ENCODE measurements at places on chromosomes 2 and 18.

GRCh38 chr2:42794271-42795046 lies 2.1 kb upstream of the HAAO start:
- DNase-seq: no peak
- H3K36me3 ChIP-seq: peaks cover 19% of the 10 kb centered on the region
- H3K27ac ChIP-seq: peak overlapping the region; percentile 93
- peak overlapping the region; percentile 87 for H3K4me3 ChIP-seq

- peak overlapping the region; percentile 96 for H3K27ac ChIP-seq
- peak overlapping the region; percentile 89 for H3K4me3 ChIP-seq
- peaks cover 57% of the 10 kb centered on the region for H3K36me3 ChIP-seq
- no peak for DNase-seq
Measured at GRCh38 chr18:22176420-22177326, 7.3 kb downstream of the GATA6 start.

GRCh38 chr2:228474466-228474865 lies 293.0 kb upstream of the SPHKAP start:
- no peak overlapping the region for H3K4me3 ChIP-seq
- no peaks in the 10 kb centered on the region for H3K36me3 ChIP-seq
- no peaks in the 10 kb centered on the region for H3K4me1 ChIP-seq
- H3K27ac ChIP-seq: no peak overlapping the region

DNA sequence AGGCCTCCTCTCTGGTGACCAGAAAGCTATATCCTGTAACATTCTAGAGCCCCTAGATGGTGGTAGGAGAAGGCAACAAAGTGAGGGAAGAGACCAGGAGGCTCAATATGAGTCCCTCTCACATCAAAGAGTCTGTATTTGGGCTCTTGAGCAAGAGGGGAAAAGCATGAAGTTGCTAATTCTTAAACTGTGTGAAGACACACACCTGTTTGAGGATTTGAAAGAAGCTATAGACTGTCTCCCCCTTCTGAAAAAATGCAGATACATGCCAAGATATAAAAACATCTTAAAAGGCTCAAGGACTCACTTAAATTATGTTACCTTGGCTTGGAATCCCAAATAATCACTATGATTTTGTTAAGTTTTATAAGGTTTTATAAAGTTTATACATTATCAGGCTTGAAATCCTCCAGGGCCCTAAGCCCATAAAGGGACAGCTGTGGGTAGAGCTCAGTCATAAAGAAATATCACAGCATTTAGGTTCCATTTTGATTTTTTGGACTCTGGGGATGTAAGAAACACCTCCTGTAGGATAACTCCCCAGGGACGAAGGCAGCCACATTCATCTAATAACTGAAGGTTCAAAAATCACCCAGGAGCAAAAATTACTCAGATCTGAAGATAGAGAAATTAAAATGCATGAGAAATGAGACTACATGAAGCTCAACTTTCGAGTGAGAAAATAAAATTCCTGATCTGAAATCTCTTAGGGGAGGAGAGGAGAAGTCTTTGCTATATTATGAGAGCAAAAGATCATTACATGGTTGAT lies 136.1 kb upstream of the LGALSL start:
- H3K36me3 ChIP-seq: no peaks in the 10 kb centered on the region
- H3K27me3 ChIP-seq: no peaks in the 10 kb centered on the region
- DNase-seq: no peak
- H3K27ac ChIP-seq: no peak overlapping the region
- H3K4me3 ChIP-seq: no peak overlapping the region

- peaks cover 48% of the 10 kb centered on the region for H3K4me1 ChIP-seq
- H3K36me3 ChIP-seq: peaks cover 5% of the 10 kb centered on the region
- peaks cover 8% of the 10 kb centered on the region for H3K27me3 ChIP-seq
- DNase-seq: no peak
- peak overlapping the region; percentile 15 for H3K27ac ChIP-seq
Measured at GRCh38 chr2:99670768-99671734, 181.2 kb upstream of the REV1 start.

- no peaks in the 10 kb centered on the region for H3K27me3 ChIP-seq
- H3K27ac ChIP-seq: no peak overlapping the region
- peaks cover 12% of the 10 kb centered on the region for H3K36me3 ChIP-seq
- DNase-seq: no peak
Measured at GRCh38 chr18:62954366-62954765, 239.0 kb downstream of the PHLPP1 start.

GRCh38 chr2:32847734-32848133 lies 99.0 kb upstream of the LTBP1 start:
- peaks cover 16% of the 10 kb centered on the region for H3K36me3 ChIP-seq
- H3K27me3 ChIP-seq: no peaks in the 10 kb centered on the region

DNA sequence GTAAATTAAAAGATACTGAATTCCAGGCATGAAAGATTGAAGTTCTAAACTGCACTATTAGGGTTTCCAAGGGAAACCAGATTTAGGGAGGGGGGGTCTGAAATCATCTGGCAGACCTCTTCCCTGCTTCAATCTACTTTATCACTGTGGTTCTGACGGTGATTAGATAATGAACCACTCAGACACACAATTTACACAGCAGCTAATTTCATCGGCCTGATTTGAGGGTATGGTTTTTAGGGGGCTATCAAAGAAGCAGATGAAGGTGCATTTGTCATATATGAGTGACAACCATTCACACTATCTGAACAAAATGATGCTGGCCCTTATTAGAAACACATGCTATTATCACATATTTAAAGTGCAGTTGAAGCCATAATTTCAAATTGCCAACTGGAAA lies 106.0 kb downstream of the OLA1 start:
- peaks cover 2% of the 10 kb centered on the region for H3K4me1 ChIP-seq
- no peak overlapping the region for H3K4me3 ChIP-seq
- no peaks in the 10 kb centered on the region for H3K27me3 ChIP-seq
- H3K27ac ChIP-seq: no peak overlapping the region

GRCh38 chr2:2536416-2537056 lies 205.5 kb upstream of the MYT1L start:
- no peaks in the 10 kb centered on the region for H3K4me1 ChIP-seq
- no peak overlapping the region for H3K27ac ChIP-seq
- DNase-seq: no peak
- peaks cover 41% of the 10 kb centered on the region for H3K27me3 ChIP-seq
- no peaks in the 10 kb centered on the region for H3K36me3 ChIP-seq
- H3K4me3 ChIP-seq: no peak overlapping the region

DNA sequence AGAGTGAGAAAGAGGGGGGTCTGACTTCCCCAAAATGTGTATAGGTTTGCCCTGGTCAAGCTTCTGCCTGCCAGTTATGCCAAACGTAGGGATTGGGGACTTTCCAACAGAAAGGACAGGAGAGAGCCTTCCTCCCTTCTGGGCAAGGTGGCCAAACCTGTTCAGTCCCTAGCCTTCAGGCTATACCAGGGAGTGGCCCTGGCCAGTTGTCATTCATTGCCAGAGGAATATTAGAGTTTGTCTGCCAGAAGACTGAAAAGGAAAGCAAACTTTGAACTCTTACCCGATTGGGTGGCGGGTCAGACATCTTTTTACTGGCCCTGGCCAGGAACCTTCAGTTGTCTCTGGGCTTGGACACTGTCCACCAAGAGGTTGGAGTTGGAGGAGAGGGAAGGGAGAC lies 22.1 kb downstream of the RAB3GAP1 start:
- no peak overlapping the region for H3K27ac ChIP-seq
- no peak overlapping the region for H3K4me3 ChIP-seq
- peaks cover 55% of the 10 kb centered on the region for H3K36me3 ChIP-seq
- H3K4me1 ChIP-seq: no peaks in the 10 kb centered on the region
- DNase-seq: no peak

DNA sequence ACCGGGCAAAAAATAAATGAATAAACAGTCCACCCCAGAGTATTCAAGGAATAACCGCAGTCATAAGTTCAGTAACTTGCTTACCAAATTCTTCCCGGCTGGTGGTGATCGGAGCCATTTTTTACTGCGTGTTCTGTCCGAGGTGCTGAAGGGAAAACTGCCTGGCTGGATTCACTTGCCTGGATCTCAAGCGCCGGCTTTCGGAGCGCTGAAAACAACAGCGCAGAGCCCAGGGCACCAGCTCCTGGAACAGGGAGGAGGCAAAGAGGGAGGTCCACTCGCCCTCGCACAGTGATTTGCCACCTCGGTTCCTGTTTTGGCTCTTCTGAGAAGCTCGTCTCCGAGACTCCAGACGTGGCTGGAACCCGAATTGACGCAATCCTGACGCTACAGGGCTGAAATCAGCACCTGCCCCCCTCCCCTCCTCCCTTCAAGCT lies at the start of gene SYT4:
Gene SYT4, minus strand, starts transcription at position 327 of the 437 bp plus-strand sequence. Its CDS starts 209 bp downstream, at position 118.
- no peak within 1 kb of the TSS for H3K27ac ChIP-seq
- peak; percentile 78 for DNase-seq
- H3K27me3 ChIP-seq: peaks cover 27% of the 10 kb centered on the region
- no peaks in the 10 kb centered on the region for H3K36me3 ChIP-seq

DNA sequence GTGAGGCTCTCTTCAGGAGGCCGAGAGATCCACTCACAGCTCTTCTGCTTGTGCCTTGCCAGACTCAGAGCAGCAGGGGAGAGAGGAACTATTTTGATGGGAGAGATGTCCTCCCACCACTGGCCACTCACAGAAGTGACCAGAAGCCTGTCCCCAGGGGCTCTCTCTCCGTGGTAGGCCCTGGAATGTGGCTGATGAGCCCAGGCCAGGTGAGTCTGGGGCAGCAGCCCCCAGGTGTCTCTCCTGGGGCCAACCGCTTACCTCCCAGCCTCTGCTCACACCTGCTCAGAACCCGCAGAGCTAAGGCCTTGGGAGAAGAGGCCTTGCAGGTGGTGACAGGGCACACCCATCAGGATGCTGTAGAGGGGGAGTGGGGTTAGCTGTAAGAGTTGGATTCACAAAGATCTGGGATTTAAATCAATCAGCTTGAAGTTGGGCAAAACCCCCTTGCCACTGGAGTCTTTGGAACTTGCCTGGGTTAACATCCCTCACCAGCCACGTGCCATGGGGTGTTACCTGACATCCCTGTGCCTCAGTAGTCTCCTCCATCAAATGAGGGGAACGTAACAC lies 29.1 kb upstream of the ASB18 start:
- DNase-seq: no peak
- H3K27ac ChIP-seq: no peak overlapping the region
- no peaks in the 10 kb centered on the region for H3K36me3 ChIP-seq
- no peaks in the 10 kb centered on the region for H3K4me1 ChIP-seq
- peaks cover 50% of the 10 kb centered on the region for H3K27me3 ChIP-seq
- H3K4me3 ChIP-seq: no peak overlapping the region

DNA sequence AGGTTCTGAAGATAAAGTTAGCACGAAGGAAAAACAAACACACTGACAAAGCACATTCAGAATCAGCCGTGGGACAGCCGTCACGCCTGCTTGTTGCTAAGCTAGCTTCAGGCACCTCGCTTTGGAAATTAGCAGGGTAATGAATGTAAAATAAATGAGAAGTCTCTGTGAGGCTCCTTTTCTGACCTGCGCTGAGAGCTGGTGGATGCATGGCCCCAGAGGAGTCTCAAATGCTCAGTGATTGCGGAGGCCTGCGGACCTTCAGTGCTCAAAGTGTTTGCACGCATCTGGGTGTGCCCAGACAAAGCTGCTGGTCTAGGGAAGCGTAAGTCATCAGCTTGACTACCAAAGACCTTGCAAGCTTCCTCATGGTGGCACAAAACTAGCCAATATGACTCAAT lies 50.6 kb downstream of the CD8B2 start:
- no peak overlapping the region for H3K27ac ChIP-seq
- H3K27me3 ChIP-seq: peaks cover 3% of the 10 kb centered on the region
- DNase-seq: no peak
- no peak overlapping the region for H3K4me3 ChIP-seq

- peaks cover 67% of the 10 kb centered on the region for H3K36me3 ChIP-seq
- H3K27me3 ChIP-seq: no peaks in the 10 kb centered on the region
- H3K4me3 ChIP-seq: no peak overlapping the region
- no peaks in the 10 kb centered on the region for H3K4me1 ChIP-seq
- DNase-seq: no peak
- H3K27ac ChIP-seq: no peak overlapping the region
Measured at GRCh38 chr2:196131384-196131937, 39.9 kb downstream of the STK17B start.

- DNase-seq: no peak
- H3K27ac ChIP-seq: no peak overlapping the region
- no peaks in the 10 kb centered on the region for H3K27me3 ChIP-seq
- H3K4me1 ChIP-seq: peaks cover 15% of the 10 kb centered on the region
Measured at GRCh38 chr2:212893216-212893615, 258.2 kb downstream of the IKZF2 start.

DNA sequence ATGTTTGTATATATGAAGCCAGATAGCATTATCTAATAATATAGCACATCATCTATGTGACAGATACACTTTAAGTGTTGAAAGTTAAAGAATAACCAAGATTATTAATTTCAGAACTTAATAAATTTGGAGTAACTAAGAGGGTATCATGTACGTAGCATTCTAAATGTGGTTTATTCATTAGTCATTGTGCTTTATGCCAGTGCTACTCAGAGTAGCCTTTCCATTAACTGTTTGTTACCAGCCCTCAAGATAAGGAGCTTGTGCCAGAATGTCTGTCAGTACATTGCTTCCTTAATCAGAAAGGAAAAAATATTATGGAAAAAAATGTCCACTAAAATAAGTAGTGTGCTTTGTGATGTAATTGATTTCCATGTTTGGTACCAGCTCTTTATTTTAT lies 94.9 kb upstream of the TWSG1 start:
- H3K36me3 ChIP-seq: peaks cover 33% of the 10 kb centered on the region
- H3K27ac ChIP-seq: no peak overlapping the region
- no peaks in the 10 kb centered on the region for H3K4me1 ChIP-seq
- no peak overlapping the region for H3K4me3 ChIP-seq
- DNase-seq: no peak
- H3K27me3 ChIP-seq: no peaks in the 10 kb centered on the region

GRCh38 chr2:38167968-38168350 lies 92.0 kb upstream of the CYP1B1 start:
- H3K36me3 ChIP-seq: peaks cover 4% of the 10 kb centered on the region
- H3K4me1 ChIP-seq: peaks cover 24% of the 10 kb centered on the region
- H3K4me3 ChIP-seq: no peak overlapping the region
- no peaks in the 10 kb centered on the region for H3K27me3 ChIP-seq
- DNase-seq: no peak

DNA sequence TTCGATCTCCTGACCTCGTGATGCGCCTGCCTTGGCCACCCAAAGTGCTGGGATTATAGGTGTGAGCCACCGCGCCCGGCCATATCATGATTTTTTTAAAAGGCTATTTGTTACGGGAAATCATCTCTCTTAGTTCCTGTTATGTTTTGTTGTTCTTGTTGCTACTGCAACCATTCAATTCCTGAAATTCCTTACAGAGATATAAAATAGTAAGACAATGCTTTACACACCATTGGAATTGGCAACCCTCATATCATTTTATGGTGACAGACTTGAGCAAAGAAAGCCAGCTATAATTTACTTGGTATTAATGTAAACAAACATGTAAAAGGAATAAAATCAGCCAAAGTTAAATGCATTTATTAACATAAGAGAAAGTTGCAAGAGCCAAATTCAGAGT lies 163.0 kb downstream of the FIGN start:
- H3K27me3 ChIP-seq: no peaks in the 10 kb centered on the region
- peak overlapping the region; percentile 73 for H3K27ac ChIP-seq
- H3K4me3 ChIP-seq: no peak overlapping the region
- H3K36me3 ChIP-seq: no peaks in the 10 kb centered on the region
- DNase-seq: no peak
- H3K4me1 ChIP-seq: peaks cover 10% of the 10 kb centered on the region
